Colonic mucosa (tissue), 4 donors: ENCODE measurements at places on chromosomes 7 and 10.
A peak's percentile ranks its signal among the peaks of the same experiment; 100 is the strongest.

- DNase-seq, result no peak
Measured at GRCh38 chr10:78483641-78484040, 450.0 kb downstream of the RPS24 start.

DNA sequence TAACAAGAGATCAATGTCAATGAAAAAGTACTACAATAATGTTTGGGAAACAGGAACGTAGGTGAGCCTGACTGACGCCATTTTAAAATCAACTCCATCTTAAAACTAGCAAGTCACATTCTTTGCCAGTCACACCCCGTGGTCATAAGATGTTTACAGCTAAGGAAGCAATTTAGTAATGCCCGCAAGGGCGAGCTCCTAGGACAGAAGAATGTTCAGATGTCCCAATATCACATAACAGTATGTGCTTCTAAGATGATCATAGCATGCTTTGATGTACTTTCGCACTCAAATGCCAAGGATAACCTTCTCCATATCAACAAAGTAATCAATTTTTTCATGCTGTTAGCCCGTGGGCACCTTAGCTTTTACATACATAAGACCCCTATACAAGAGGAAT is 113.8 kb upstream of the EGFR start:
- DNase-seq, result no peak

DNA sequence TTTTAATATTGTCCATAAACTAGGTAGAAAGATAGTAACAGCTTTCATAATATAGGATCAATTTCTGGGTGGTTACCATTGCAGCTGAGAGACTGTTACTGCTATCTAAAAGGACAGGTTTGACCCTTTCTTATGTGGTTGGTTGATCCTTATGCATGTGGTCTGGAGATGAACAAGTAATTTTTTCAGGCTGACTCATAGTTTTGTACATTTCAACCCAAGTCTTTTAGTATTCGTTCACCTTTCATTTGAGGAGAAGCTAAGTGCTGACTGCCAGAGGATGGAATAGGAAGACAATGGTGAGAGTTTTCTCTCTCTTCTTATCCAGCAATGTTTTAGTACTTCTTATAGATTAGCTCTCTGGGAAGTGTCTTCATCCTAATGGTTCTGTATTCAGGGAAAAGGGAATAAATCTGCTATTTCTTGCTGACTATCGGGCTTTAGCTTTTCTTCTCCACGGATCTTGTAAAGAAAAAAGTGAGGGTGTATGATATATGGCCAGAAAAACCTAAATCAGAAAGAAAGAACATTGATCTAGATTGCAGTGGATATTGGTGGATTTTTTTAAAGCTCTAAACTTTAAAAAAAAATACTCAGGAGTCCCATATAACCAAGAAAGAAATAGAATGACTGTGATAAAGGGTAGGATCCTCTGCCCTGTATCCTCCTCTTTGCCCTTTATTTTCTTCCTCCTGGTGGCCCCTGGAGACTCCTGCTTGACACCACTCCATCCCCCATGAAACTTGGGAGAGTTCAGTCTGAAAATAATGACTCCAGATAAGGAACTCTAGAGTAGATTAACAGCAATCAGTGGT is 88.0 kb downstream of the CPED1 start:
- no peak for DNase-seq

DNA sequence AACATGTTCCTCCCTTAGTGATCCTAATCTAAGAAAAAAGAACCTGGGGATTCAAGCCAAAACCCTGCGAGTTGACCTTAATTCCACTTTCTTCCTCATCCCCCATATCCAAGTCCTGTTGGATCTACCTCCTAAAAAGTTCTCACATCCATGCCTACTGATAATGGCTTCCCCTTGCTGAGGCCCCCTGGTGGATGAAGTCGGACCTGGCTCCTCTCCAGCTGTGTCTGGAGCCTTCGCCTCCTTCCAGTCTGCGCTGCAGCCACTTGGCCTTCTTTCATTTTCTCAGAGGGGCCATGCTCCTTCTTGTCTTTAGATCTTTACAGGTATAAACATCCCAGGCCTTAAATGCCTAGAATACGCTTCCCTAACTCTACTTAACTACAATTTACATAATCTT is 8.1 kb downstream of the PDE1C start:
- DNase-seq, result peak; percentile 63

DNA sequence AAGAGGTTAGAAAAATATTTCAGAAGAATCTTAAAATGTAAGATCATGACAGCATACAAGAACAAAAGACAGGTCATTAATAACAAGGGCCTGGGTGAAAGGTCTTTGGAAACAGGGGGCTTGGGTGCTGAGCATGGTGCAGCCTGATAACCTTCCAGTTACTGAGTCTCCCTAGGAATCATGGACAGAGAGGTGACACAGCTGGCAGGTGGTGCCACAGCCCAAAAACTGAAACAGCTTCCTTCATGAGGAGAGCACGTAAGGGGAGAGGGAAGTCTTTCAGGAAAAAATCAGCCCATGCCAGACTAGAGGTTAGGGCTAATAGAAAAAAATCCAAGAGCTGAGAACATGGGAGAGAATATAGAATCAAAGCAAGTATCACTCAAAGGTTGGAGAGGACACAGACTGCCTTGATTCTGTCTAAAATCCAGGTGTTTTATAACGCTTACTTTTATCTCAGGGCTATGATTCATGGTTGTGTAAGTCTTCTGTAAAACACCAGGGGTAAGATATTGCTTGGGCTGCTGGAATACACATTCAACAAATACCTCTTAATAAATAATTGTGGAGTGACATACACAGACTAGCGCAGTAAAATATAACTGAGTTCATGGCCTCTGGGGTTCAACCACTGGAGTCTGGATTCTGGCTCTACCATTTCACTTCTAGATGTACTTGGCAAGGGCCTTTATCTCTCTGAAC is 88.1 kb downstream of the SEMA3C start:
- no peak for DNase-seq

DNA sequence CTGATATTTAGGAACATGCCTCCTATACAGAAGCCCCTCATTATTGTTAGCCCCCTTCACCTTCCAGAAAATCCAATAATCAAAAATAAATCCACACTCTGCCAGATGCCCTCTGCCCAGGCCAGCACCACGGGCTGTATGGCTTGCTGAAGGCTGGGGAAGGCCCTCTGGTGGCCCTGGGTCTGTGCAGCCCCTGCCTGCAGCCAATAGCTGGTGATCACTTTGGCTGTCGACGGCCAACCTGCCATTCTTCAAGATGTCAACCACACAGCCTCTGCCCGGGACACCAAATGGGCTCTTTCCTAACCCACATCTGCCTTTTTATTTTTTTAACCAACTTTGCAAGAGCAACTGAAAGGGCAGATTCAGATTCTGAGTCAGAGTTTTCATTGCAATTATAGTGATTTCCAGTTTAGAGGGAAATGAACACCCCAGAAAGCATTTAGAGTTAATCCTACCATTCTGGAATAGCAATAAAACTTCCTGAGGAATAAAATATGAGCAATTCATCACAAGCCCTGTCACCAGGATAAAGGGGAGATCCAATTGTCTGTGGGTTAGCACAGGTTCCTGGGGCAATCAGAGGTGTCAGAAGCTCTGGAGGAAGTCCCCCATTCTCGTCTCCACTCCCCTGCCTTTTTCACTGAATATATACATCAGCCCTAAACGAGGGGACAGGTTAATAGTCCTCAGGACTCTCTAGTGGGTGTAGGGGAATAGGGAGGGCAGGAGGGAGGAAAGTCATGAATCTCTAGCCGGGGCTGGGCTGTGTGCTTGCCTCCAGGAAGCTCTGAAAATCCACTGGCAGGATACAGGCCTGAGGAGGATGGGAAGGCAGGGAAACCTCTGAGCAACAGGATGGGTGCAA is 211.3 kb downstream of the GRID1 start:
- DNase-seq, result no peak

DNA sequence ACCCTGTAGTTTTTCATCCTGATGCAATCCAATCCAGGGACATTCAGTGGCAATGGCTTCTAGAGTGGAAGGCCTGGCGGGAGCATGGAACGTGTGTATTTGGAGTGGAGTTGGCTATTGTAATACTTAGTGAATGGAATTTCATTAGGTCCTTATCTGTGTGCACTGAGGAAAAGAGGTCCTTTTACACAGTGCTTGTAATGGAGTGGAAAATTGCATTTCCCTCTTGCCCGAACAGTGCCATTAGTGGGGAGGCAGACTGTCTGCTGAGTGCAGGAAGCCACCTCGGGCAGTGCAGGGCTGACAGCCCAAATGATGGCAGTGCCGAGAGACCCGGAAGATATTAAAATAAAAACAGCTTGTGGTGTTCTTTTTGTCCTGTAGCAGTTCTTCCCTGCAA is 786.6 kb downstream of the LRMDA start:
- no peak for DNase-seq

DNA sequence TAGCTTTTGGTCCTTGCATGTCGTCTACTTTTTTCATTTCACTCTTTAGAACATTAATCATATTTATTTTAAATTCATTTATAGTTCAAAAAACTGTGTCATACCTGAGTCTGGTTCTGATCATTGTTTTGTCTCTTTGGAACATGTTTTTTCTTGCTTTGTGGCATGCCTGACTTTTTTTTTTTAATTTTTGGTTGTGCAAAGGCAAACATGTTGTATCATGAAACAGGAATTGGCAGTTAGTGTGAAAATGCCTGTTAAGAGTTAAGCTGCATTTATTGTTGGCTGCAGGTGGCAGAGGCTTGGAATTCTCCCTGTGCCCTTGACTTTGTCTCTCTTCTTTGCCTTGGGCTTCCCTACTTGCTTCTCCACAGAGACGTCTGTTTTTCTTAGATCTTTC is 525.0 kb upstream of the ADARB2 start:
- no peak for DNase-seq

DNA sequence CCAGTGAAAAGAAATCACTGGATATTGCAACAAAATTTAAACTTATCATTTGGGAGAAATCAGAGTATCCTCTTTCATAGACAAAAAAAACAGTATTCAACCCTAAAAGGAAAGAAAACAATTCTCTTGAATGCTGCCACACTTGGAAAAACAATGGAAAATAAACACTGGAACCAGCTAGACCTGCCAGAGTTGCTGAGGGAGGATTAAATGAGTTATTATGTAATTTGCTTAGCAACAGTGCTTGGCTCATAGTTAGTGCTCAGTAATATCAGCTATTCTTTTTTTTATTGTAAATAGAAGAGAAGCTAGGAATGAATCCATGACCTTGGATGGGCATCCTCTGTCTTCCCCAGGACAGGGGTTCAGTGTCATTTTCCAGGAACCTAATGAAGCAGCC is 11.0 kb upstream of the ZNF273 start:
- no peak for DNase-seq

DNA sequence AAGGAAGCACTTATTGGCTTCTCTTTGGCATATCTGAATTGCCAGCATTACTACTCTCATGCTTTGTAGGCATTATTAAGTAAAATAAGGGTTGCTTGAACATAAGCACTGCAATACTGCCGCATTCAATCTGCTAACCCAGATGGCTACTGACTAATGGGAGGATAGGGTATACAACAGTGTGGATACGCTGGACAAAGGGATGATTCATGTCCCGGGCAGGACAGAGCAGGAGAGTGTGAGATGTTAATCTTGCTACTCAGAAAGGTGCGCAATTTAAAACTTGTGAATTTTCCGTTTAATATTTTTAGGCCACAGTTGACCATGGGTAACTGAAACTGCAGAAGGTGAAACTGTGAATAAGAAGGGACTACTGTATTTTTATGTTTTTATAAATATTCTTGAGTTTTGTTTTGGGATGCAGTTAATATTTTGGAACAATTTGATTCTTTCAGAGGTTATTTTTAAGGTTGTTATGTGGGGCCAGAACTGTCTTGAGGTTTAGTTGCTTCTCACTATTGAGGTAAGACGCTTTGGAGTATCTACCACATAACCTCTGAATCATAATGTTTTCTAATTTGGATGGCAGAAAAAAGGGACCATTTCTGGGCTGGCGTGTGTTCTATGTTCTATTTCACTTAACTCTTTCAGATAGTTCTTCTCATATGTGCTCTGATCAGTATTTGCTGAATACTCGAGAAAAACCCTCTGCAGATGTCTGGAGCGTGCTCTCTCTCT is 75.7 kb upstream of the SYPL1 start:
- no peak for DNase-seq
